ENCODE measurements at places on chromosomes 1 and 21. TPM values are rescaled to one million over a fixed set of nuclear protein-coding genes. Genes with fewer than 3 reads are reported as not detected.

The CHAF1B gene
- 0.60 TPM for total RNA-seq

The HORMAD1 gene
- total RNA-seq = 0.16 TPM

The C1QA gene
- not detected for total RNA-seq

The OR6K6 gene
- total RNA-seq = not detected

The JAM2 gene
- 1.4 TPM for total RNA-seq

The SUSD4 gene
- total RNA-seq = under 0.01 TPM

The AIRE gene
- total RNA-seq = not detected

The BARHL2 gene
- total RNA-seq = not detected

The TINAGL1 gene
- 2.4 TPM for total RNA-seq

The SYDE2 gene
- total RNA-seq = 2.7 TPM

The EFNA1 gene
- total RNA-seq = 0.86 TPM

The TMEM200B gene
- 16.5 TPM for total RNA-seq

The FNDC5 gene
- 4.6 TPM for total RNA-seq

The KRTAP13-2 gene
- total RNA-seq = not detected

The KMO gene
- total RNA-seq = not detected

The GALNT2 gene
- total RNA-seq = 64.0 TPM

The TFF3 gene
- total RNA-seq = 0.95 TPM

The LCE2C gene
- not detected for total RNA-seq

The S100A10 gene
- total RNA-seq = 186 TPM

The SH2D5 gene
- total RNA-seq = 1.3 TPM

The MXRA8 gene
- 326 TPM for total RNA-seq

The NADK gene
- total RNA-seq = 30.7 TPM

The ADAM30 gene
- not detected for total RNA-seq

Data from bronchial smooth muscle cell (primary cell).